GM04503 (cell line): ENCODE measurements at places on chromosomes 1 and 21.

DNA sequence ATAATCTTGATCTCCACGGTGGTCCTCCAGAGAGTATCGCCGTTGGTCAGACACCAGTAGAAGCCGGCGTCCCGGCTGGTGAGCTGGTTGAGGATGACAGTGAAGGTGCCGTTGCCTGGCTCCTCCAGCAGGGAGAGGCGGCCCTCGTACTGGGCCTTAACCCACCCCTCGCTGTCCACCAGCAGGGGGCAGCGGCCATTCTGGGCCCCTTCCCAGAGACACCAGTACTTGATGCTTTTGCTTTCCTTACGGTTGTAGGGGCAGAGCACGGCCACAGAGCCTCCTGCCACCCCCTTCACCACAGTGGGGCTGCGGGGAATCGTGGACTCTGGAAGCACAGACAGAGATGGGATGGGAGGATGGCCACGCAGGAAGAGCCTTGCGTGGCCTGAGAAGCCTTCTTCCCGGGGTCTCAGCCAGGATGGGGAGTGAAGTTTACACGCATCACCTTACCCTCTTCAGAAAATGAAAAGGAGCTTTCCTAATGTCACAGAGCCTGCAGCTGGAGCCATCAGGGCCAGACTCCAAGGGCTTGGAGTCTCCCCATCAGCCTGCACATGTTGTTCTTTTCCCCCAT, 10.7 kb downstream of the PIGR start:
- DNase-seq = no peak

GRCh38 chr21:28485301-28486022, 507.2 kb downstream of the LTN1 start:
- DNase-seq = peak; percentile 44

DNA sequence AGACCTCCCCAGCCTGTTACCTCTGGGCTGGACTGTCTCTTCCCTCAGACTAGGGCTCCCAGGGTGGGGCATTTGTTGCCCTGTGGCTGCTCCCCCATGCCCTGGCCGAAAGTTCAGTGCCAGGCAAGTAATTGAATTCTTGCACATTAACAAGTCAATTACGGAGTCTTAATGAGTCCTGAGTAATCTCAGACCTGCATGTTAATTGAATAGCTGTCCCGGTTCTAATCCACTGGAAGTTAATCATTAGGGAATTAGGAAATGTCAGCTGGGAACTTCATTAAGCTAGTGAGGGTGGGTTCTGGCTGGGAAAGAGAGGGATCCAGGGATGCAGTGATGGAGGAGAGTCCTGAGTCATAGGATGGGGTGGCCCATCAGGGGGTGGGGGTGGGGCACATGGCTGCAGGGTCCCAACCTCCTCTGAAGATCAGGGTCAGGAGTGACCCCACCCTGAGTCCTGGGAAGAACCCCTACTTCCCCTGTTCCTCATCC, 47.1 kb upstream of the CSF3R start:
- DNase-seq = no peak

DNA sequence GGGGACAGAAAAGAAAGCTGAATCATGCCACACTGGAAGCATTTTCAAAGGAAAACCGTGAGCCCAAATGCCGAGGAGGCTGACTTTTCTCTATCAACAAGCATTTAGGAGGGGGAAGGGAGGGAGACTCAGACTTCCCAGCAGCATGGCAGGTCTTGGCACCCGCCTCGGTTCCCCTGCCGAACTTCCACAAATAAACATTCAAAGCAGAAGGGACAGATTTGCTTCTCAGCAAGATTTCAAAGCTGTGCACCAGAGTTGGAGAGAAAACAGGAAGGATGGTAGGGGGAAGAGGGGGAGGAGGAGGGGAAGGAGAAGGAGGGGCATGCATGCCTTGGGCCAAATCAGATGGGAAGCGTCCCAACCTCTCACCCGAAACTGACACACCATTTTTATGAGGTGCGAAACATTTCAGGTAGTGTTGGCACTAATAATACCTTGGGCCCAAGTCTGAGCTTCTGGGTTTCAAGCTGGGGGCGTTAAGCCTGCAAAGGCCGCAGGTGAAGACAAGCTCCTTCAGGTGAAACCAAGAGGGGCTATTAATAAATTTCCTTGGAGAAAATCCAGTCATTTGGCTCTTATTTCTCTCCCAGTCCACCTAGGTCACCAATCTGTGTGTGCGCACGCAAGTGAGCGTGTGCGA, 26.4 kb downstream of the ABCA4 start:
- DNase-seq = no peak

GRCh38 chr1:170145770-170146676, at the start of gene NTMT2:
TSS of gene NTMT2 (plus strand) at chr1:170145959. CDS start at chr1:170146108, 149 bp downstream.
- DNase-seq = no peak

GRCh38 chr1:173137107-173137706, 69.9 kb downstream of the TNFSF4 start:
- no peak for DNase-seq

GRCh38 chr1:84422909-84423308, 24.6 kb downstream of the DNASE2B start:
- no peak for DNase-seq

DNA sequence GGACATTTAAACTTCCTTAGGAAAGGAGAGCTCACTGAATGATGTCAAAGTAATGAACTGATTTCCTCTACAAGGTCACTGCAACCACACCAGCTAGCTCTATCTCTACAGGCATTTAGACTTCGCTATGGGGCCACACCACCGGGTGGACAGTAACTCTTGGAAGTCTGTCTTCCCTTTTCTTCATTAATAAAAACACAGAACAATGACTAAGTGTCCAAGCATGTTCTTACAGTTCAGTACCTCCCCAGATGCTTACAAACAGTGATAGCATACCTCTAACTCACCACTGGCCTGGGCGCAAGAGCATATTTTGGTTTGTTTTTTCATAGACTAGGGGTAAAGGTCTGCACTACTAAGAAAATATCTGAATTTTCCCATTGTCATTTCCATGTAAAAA, 54.6 kb downstream of the SIM2 start:
- DNase-seq = no peak

DNA sequence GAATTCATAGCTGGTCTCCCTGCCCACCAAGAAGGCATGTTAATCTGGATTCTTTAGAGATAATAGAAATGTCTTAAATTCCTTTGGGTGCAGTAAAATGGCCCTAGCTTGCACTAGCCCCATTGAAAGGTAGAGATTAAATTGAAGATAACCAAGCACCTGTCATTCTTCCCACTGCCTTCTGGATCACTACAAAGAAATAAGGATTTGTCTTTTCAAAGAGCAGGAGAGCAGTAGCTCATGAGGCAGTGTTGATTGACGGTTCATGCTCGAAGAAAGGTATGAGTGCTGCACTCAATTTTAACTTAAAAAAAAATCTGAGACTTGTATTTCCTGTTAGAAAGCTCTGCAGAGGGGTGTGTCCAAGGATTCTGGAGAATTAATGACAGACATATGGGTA, 74.9 kb upstream of the F3 start:
- DNase-seq = no peak

DNA sequence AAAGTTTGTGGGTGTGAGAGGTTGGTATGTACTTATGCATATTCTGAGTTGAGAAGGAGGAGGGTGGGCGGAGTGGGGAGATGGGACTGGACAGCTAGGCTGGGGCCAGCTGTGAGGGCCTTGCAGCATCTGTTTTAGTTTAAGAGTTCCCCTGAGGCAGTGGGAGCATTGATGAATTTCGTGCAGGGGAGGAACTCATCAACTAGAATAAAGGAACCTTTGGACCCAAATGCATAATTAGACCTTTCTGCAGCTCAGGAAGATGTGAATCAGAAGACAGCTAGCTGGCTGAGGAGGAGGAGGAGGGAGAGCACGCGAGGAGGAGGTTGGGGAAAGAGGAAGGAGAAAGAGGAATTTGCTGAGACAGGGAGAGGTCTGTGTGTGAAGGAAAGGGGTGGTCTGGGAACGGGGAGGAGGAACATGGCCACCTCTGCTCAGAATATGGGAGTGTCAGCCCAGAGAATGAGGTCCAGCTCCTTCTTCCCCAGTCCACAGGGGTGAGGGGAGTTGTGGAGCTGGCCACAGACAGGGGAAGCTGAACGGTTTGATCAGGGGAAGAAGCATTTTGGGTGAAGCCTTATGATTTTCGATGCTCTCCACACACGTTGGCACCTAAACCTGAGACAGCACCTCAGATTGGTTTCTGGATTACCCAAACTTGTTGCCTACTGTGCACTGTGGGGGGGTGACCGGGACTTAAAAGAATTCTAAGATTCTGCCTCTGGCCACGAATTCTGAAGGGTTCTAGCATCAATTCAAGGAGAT, 27.7 kb downstream of the MYOG start:
- peak; percentile 62 for DNase-seq

DNA sequence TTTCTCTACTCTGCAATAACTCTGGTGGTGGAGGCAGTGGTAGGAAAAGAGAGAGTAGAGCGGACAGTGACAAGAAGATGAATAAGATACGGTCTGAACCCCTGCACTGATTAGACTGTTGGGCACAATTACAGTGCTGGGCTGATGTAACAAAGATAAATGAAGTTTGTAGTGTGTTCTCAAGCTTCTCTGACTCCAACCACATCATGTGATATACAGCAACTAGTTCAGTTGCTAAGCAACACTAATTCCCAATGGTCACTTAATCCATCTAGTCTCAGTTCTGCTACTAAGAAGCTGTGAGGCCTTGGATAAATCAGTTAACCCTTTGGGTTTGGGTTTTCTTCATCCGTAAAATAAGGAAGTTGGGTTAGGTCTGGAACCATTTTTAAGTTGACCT, 17.3 kb downstream of the DDR2 start:
- DNase-seq = no peak

- DNase-seq = no peak
These were observed 29.2 kb upstream of the KIF1B start for GRCh38 chr1:10181154-10181553.

GRCh38 chr1:44523593-44524591, 118.8 kb downstream of the RNF220 start:
- DNase-seq = no peak

DNA sequence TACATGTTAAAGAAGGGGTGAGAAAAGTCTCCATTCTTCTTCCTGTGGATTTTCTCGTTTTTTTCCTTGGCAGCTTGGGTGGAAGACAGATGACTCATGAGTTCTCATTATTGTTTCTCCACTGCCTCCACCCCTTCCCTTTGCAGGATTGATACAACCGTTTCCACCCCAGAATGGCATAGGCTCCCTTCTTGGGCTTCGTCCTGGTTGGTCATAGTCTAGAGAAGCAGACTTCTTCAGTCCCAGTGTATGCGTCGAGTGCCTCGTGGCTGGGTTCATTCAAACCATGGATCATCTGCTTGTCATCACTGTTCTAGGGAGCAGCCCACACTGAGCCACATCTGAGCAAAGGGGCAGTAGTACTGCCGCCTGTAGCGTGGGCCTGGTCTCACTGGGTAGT, 13.7 kb downstream of the PTGFRN start:
- no peak for DNase-seq

DNA sequence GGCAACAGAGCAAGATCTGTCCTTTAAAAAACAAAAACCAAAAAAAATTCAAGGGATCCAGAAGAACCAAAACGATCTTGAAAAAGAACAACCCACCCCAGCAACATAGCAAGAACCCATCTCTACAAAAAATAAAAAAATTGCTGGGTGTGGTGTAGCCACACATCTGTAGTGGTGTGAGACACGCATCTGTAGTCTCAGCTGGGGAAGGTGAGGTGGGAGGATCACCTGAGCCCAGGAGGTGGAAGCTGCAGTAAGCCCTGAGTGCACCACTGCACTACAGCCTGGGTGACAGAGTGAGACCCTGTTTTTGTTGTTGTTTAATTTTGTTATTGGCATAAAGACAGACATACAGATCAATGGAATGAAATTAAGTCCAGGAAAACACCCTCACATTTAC, 22.3 kb downstream of the TRIM33 start:
- DNase-seq = no peak

GRCh38 chr21:29296446-29296845, 2.3 kb upstream of the BACH1 start:
- no peak for DNase-seq

GRCh38 chr1:209155546-209155945, 428.0 kb upstream of the CAMK1G start:
- no peak for DNase-seq

DNA sequence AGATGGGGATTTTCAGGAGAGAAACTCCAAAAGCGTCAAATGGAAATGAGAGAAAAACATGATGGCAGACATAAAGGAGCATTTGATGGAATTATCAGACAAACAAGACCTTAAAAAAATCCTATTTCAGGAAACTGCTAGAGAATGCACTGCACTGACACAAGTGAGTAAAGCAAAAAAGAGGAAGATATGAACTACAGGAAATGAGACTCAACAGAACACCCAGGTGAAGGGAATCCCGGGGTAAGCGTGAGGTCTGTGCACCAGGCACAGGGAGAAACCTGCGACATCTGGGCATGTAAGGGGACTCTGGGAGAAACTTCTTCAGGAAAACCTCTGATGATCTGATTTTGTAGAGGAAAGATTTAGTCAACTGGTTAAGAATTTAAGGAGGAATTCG, 2.8 kb downstream of the TARBP1 start:
- no peak for DNase-seq

GRCh38 chr1:92876351-92876750, 44.5 kb downstream of the RPL5 start:
- DNase-seq = no peak

- no peak for DNase-seq
These were observed 105.3 kb downstream of the DISP1 start for GRCh38 chr1:222920169-222920568.

- DNase-seq = no peak
These were observed 45.3 kb downstream of the PGM1 start for GRCh38 chr1:63638471-63638870.

- no peak for DNase-seq
These were observed 66.9 kb downstream of the ST6GALNAC5 start for GRCh38 chr1:76933847-76934815.

- DNase-seq = no peak
These were observed 3.3 kb upstream of the NECTIN4 start for GRCh38 chr1:161092621-161093028.

GRCh38 chr1:36224537-36225282, 467 bp downstream of the THRAP3 start:
- peak; percentile 77 for DNase-seq

- no peak for DNase-seq
These were observed 30.3 kb downstream of the SLX9 start for GRCh38 chr21:44969931-44970755.

DNA sequence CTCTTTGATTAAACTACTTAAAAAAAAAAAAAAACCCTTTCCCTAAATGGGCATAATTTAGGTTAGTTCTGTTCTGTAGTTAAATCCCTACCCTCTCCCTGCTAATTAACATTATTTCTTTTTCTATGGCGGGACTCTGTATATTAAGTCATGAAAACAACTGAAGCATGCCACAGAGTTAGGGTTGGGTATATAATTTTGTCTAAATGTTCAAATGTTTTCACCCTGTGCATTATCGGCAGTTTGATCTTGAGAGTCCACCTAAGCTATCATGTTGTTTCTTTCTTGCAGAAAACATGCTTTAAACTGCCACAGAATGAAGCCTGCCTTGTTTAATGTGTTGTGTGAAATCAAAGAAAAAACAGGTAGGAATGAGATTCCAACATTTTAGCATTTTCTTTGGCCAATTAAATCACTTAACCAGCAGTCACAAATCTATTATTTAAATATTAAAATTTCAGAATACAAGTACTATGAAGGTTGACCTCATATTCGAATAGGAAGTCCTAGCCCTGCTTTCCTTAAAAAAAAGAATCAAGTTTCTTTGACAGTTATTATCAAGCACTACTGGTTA, 4.0 kb downstream of the PBX1 start:
- no peak for DNase-seq
